ENCODE measurements at places on chromosomes 11 and 22.

DNA sequence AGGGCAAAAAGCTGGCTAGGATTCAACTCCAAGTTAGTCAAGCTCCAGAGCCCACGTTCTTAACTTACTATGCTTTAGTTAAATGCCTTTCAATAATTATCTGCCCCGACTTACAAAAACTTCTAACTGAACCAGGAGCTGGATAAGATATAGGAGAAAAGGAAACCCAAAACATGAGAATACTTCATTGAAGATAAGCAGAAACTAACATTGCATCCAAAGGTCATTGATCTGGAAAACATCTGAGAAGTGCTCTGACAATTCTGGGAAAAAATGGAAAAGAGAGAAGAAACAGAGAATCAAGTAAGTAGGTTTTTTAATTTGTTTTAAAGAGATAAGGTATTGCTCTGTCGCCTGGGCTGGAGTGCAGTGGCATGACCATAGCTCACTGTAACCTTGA lies 27.2 kb downstream of the ACAT1 start:
- ATAC-seq = no peak

GRCh38 chr11:76323804-76324203 lies 57.1 kb downstream of the THAP12 start:
- no peak for ATAC-seq

DNA sequence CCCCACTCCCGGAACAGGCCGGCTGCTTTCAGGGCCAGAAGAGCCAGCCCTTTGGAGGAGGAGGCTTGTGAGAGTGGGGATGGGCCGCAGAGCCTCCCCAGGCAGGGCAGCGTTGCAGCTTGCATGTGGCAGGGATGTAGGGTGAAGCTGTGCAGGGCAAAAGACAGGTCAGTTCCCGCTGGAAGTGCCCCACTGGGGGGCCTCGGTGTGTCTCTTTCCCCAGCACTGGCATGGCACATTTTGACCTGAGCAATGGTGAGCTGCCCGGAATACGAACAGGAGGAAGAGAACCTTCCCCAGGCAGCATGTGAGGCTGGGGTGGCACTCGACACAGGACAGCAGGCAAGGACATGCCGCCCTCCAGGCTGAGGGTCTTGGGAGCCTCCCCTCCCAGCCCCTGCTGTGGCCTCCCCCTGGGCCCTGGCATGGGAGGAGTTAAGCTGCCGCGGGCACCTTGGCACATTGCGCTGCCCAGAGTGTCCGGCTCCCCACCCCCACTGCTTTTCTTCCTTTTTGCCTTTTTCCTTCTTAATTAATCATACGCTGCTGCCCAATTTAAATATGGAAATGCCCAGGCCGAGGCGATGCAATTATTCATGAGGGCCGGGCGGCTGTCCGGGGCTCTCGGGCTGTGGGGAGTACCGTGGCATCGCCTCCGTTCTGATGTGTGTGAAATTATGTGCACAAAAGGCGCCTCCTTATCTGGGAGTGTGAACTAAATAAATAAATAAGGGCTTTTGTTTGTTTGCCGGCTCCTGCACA lies 76.0 kb upstream of the WNT7B start:
- peak; percentile 31 for ATAC-seq

DNA sequence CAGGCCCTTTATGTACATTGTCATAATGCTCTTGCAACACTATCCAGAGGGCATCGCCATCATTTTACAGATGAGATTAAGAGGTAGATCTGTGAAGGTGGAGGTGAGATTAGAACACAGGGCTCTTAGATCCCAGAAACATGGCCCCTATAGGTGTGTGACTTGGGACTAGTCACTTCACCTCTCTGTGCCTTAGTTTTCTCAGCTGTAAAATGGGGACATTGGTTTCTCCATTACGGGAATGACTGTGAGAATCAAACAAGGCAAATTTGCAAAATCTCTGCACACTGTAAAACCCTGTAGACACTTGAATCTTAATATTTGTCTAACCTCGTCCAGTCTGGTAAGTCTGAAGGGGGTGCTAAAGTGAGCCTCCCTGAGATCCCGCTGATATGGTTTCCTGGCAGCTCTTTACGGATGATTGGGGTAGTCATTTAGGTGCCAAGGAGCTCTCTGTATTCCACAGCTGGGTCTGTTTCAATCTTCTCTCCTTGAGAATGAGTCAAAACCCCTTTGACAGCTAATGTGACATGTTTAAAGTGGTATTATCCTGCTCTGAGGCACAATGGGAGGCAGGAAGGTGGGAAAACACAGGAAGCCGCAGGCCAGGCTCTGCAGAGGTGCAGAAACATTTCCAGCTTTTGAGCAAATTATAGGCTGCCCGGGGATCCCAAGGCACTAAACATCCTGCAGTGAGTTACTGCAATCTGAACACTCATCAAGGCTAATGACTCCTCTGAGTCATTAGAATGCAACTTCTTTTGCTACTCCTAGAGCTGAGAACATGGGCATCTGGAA lies 140.8 kb downstream of the CCDC81 start:
- no peak for ATAC-seq

DNA sequence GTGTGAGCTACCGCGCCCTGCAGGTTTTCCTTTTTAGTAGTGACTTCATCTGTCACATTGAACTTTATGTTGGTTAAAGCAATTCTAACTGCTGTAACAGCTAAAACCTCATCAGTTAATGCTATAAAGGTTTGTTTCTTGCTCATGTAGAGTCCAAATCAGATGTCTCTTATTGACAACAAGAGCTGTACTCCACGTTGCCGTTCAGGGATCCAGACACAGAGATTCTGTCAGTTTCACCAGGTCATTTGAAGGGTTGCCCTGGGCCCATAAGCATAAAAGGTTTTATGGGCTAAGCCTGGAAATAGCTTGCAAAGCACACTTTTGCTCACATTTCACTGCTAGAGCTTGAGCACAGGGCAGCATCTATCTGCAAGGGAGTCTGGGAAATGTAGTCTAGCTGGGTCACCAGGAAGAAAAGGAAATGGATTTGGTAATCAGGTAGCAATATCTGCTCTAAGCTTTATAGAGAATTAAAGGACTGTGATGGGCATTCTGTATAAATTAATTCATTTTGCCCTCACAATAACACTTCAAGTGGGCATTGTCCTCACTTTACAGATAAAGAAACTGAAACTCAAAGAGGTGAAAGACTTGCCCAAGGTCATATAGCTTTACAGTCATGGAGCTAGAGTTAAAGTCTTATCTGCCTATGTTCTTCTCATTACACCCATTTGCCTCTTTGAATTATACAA lies 25.2 kb upstream of the PTPRJ start:
- ATAC-seq = no peak

GRCh38 chr22:22936180-22936914 lies 48.7 kb downstream of the IGLL5 start:
- no peak for ATAC-seq

- ATAC-seq = no peak
Measured at GRCh38 chr22:49129736-49130135, 697.9 kb downstream of the BRD1 start.

- ATAC-seq = no peak
Measured at GRCh38 chr11:19243613-19244012, 2.9 kb upstream of the E2F8 start.

- no peak for ATAC-seq
Measured at GRCh38 chr11:92329646-92330045, 105.0 kb downstream of the FAT3 start.

- no peak for ATAC-seq
Measured at GRCh38 chr11:9148035-9148434, 56.6 kb upstream of the SCUBE2 start.
